ENCODE measurements at places on chromosomes 4 and X.

DNA sequence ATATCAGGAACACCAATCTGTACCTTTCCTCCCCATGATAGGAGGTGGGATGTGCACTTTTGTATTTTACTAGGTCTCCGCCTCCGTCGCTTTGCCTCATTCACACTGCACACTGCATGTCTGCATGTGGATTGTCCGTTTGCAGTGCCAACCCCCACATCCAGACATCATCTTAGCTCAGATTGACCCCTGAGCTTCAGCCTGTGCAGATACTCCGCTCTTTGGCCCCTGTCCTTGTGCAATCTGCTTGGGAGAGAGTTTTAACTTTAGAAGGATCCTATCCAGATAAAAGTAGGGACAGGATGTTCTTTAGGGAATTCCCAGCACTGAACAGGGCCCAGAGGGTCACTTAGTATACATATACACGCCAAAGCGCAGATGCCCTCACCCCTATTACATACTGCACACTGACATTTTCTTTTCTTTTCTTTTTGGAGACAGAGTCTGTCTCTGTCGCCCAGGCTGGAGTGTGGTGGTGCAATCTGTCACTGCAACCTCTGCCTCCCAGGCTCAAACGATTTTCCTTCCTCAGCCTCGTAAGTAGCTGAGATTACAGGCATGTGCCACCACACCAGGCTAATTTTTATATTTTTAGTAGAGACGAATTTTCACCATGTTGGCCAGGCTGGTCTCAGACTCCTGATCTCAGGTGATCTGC lies 43.3 kb upstream of the FBXW7 start:
- DNase-seq, result no peak

GRCh38 chrX:70088751-70089150 lies 26.5 kb downstream of the OTUD6A start:
- DNase-seq, result no peak

DNA sequence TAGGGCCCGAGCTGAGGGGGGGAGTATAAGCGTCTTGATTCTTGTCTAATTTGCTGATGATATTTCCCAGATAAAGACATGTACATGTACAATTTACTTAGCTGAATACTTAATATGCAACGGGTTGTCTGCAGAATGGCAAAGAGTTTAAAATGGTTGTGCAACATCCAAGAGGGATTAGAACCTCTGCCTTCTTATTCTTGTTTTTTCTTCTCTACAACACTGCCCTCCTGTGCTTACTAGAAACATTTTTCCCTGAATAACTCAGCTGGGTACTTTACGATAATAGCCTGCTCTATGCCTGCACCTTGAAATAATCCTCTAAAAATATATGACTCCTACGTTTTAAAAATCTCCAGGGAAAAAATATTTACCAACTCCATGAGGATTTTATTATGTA lies 41.8 kb downstream of the INTS12 start:
- no peak for DNase-seq

DNA sequence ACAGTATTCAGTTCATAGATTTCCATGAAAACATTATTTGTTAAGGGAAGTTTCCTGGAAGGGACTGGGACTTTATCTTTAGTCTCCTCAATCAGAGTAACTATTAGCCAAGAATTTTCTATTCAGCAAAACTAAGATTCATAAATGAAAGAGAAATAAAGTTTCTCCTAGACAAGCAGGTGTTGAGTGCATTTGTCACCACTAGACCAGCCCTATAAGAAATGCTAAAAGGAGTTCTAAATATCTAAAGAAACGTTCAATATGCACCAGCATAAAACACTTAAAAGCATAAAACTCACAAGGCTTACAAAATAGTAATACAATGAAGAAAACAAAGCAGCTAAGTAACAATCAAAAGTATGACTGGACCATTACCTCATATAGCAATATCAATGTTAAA lies 423.0 kb downstream of the TECRL start:
- no peak for DNase-seq

DNA sequence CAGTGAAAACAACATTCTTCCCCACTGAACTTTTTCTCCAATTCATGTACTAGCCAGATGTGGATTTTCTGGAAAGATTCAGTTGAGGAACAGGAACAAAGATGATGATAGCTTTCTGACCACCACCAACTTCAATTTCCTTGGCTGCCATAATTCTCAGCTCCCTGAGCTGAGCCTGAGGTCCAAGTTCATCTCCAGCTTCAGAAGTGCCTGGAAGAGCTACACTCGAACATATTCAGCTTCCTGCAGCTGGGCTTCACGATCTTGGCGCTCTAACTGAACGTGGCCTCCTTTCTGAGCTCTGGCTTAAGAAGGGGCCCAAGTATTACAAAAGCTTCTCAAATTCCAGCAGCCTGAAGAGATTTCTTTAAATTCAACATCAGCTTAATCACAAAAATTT lies 83.9 kb downstream of the QDPR start:
- no peak for DNase-seq

- no peak for DNase-seq
Measured at GRCh38 chr4:142952821-142953580, 106.9 kb upstream of the INPP4B start.

DNA sequence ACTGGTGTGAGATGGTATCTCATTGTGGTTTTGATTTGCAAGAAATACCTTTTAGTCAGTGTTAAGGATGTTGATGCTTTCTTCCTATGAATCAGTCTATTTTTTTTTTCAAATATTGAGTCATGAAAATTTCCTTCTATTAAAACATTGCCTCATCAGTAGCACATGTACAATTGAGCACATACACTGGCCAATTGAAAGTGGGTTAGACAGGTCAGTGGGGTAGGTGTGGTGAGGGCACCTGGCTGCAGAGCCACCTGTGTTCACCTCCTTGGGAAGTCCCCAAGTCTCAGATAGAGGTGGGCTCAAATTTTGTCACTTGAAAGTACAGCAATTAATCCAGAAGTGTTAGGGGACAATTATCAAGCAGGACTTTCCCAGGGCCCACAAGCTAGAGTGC lies 243.7 kb downstream of the SPRY1 start:
- DNase-seq, result no peak

- DNase-seq, result no peak
Measured at GRCh38 chrX:41589634-41590270, 99.0 kb upstream of the GPR34 start.

DNA sequence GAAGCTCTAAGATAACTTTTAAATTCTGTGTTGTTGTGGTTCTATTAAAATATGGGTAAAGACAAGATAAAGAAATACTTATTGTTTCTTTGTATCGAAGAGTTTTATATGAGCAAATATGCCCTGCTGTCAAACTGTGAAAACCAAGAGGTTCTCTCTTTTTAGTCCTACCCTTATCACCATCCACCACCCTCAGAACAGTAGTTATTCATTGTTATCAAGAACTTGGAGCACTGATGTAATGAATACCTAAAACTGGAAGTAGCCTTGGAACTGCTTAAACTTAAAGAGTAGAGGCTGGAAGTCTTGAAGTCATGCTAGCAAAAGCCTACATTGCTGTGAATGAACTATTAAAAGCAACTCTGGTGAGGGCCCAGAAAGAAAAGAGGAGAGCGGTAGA lies 9.2 kb downstream of the PIR start:
- no peak for DNase-seq

DNA sequence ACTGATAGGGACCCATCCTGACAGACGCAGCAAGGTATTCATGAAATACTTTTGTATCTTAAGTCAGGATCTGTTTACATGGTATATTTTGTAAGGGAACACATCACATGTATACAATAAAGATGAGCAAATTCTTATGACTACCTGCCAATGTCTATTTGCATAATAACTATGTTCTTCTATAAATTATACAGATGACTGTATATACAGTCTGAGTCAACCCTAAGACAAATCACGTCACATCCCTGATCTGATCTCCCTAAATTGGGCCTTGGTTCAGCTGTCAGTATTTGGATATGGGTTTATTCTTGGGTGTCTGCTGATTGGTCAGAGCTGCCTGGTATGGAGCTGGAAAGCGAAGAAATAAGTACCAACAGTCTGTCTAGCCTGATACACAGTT lies 93.3 kb downstream of the SERPINA7 start:
- no peak for DNase-seq

DNA sequence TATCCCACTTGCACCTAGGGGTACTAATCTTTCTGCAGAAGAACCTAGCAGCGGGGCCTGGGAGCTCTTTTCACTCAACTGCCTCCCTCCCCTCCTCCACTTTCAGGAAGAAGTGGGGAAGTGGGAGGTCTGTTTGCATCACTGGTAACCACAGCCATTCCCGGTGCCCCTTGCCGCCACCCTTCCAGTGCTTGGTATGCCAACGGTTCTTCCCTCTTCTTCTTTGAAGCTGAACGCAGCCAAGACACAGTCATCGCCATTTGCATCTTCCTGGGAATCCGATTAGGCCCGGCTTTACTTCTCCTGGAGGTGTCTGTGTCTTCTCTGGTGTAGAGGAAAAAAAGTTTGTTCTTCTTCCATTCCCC lies 47.2 kb upstream of the RBPJ start:
- DNase-seq, result no peak

- DNase-seq, result no peak
Measured at GRCh38 chr4:20395160-20395773, 143.6 kb downstream of the SLIT2 start.

DNA sequence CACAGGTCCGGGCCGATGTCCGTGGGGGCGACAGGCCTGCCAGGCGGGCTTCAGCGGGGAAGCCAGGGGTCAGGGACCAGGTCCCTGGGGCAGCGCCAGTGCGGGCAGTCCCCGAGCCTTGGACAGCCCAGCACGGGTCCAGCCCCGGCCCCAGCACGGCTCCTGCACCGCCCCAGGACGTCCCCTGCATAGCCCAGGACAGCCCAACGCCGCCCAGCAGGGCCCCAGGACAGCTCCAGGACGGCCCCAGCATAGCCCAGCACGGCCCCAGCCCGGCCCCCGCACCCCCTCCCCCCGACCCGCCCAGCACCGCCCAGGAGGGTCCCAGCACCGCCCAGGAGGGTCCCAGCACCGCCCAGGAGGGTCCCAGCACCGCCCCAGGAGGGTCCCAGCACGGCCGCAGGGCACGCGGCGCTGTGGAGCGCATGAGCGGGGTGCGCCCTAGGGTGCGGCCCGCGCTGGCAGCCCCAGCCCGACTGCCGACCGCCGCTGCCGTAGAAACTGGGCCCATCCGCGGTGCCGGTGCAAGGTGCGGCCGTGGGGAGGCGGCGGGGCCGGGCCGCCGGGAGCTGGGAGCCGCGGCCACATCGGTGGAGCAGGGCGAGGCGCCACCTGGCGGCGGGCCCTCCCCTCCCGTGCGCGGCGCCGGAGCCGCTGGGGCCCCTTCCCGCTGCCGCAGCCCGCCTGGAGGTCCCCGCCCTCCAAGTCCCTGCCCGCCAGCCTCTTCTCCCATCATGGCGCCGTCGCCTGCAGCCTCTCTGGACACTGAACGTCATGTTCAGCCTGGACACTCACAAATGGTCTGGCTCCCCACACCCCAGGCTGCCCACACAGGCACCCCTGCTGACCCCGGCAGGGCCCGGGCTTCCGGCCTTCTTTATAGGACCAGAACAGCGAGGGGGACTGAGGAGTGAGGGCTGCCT lies 106.8 kb upstream of the NKX1-1 start:
- DNase-seq, result peak; percentile 19

DNA sequence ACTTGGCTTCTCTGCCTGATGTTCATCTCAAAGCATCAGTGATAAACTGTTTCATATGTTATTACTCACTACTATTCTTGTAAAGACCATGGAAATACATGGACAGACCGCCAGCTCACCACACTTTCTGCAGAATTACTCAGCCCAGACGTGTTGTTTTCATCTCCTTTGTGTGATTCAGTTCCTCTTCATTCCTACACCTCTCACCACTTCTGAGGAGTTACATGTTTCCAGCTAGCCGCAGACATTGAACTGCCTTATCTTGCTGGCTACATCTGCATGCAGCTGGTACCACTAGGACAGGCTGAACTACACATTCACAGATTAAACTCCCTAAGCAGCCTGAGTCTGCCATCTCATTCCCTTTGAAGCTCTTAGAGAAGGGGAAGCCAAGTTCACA lies 443.2 kb upstream of the FGF16 start:
- DNase-seq, result no peak

GRCh38 chr4:41257257-41257901 lies 651 bp downstream of the UCHL1 start:
- no peak for DNase-seq

GRCh38 chr4:119653990-119654389 lies 25.4 kb upstream of the PDE5A start:
- no peak for DNase-seq

- DNase-seq, result no peak
Measured at GRCh38 chr4:80049402-80049801, 23.6 kb downstream of the ANTXR2 start.

GRCh38 chr4:10694828-10695209 lies 10.3 kb upstream of the CLNK start:
- no peak for DNase-seq

DNA sequence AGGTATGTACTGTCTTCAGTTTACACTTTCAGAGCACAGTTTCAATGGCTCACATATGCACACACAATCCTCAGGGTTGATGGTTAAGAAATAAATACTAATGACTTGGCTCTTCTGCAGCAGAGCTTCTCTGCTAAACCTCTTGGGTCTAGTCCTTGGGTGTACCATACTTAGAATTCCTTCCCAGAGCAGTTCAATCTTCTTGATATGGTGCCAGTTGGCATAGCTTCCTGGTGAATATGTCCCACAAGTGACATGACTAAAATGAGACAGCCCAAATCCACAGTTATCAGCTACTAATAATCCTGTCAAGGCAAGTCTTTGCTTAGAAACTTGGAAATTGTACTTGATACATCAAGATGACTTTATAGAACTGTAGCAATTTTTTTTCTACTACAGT lies 654.4 kb downstream of the IQCM start:
- no peak for DNase-seq

- DNase-seq, result no peak
Measured at GRCh38 chr4:87783781-87784180, 15.6 kb upstream of the IBSP start.

DNA sequence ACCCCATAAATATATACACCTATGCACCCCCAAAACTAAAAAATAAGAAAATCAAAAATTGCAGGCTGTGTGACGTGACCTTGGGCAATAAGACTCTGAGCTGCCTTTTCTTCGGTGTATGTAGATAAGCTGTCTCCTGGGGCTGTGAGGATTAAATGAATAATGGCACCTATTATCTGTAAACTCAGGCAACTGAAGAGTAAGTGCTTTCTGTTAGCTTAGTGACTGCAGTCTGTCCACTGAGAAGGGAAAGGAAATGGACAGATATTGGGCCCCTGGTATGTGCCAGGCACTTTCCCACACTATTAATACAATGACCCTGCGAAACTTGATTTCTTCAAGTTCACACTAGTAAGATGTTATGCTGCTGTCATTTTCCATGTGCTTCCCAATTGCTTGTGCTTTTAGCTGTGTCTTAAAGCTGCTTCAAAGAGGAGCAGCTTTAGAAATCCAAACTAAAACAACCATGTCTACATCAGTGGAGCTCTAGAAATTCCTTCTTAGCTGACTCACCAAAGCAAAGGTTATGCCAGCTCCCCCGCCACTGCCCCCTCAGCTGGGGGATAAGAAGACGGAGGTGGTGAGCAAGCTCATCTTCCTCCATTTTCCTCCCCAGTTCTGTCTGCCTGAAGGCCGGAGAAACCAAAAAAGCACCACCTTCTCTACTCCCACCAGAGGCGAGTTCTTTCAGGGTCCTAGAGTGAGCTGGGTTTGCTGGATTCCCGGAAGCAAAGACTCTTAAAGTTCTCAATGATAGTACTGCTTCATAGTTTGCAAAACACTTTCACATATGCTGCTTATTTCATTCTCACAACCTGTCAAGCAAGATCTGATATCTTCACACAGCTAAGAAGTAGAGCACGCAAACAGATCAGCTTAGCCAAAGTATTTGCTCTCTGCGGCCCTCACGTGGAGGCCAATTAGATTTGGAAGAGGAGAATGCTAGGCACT lies 8.8 kb upstream of the DGAT2L6 start:
- DNase-seq, result no peak

GRCh38 chr4:151418385-151418784 lies 9.4 kb downstream of the FHIP1A start:
- DNase-seq, result no peak

Data from CD4-positive, alpha-beta T cell (primary cell).